Kidney capillary endothelial cell (primary cell): ENCODE measurements at places on chromosomes 5 and 9.

DNA sequence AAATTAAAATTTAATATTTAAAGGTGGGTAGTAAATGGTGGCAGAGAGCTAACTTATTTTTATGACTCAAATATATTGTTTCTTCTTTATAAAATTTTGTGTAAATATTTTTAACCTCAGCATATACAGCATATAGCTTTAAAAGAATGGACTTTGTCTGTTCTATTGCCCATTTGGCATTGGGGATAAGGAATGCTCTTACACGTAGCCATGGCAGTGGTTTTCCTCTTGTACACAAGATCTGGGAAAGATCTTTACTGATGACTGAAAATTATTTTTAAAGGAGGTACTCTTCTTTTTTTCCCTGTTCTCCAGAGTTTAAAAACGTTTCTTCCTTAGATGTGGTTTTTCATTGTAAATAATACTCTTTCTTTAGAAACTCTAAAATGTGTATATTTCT, 75.0 kb downstream of the PBX3 start:
- no peak for DNase-seq

- DNase-seq = no peak
Observed at GRCh38 chr5:123414974-123415373, 8.2 kb downstream of the CEP120 start.

GRCh38 chr5:82425591-82425990, 147.4 kb upstream of the RPS23 start:
- no peak for DNase-seq

GRCh38 chr5:73183000-73183399, 10.0 kb downstream of the TMEM174 start:
- DNase-seq = no peak

- DNase-seq = no peak
Observed at GRCh38 chr9:70480405-70480980, 66.0 kb upstream of the KLF9 start.

GRCh38 chr9:123069010-123069481, 35.6 kb downstream of the GPR21 start:
- DNase-seq = no peak

DNA sequence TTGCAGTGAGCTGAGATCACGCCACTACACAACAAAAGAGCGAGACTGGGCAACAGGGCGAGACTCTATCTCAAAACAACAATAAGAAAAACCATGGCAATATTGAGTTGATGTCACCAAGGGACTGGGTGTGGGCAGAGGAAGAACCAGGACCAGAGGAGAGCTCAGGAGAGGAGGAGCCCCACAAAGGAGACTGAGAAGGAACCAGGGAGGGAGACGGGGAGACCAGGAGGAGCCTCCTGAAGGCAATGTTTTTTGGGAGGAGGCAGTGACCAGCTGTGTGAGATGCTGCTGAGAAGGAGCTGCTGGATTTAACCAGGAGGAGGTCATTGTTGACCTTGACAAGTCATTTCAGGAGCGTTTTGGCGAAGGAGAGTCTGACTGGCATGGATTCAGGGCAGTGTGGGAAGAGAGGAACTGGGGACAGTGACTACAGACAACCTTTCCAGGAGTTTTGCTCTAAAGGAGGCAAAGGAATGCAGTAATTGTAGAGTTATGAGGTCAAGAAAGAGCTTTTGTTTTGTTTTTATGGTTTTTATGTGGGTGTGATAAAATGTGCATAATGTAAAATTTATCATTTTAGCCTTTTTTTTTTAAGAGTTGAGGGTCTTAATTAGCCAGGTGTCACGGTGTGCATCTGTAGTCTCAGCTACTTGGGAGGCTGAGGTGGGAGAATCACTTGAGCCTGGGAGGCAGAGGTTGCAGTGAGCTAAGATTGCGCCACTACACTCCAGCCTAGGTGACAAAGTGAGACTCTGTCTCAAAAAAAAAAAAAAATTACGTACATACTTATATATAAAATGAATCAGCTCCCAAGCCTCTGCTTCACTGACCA, 17.9 kb downstream of the TRUB2 start:
- no peak for DNase-seq

GRCh38 chr5:103208460-103208859, 50.1 kb upstream of the MACIR start:
- peak; percentile 37 for DNase-seq

- DNase-seq = no peak
Observed at GRCh38 chr5:2998106-2998505, 246.6 kb upstream of the IRX2 start.

DNA sequence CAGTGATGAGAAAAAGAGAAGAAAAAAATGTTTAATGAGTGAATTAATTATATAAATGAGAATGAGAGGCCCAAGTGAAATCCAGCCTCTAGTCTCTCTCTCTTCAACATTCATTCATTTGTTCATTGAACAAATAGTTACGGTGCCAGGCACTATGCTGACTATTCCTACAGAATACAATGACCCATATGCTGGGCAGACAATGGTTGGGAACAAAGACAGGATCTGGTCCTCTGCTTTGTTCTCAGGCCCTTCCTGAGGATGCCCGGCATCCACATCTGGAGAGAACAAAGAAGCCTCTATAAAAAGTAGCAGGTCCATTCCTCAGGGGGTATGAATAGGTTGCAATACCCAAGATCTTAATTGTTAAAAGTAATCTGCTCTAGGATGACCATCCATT, 6.9 kb downstream of the ADAM19 start:
- peak; percentile 76 for DNase-seq

DNA sequence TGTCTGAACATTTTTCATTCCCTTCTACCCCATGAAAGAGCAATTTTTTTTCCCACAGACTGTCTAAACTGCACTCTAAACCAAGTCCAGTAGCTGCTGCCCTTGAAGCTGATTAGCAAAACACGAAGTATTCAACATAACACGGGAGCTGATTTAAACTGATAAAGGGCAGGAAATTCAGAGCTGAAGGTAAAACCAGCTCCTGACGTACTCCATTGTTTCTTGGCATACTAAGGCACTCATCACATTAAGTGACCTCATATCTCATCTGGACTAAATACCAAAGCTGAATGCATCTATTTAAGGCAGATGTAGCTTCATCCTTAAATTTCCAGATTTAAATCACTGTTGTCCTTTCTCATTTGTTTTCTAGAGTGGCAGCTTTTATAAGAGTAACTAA, 12.0 kb downstream of the GDF9 start:
- peak; percentile 42 for DNase-seq

GRCh38 chr9:8825585-8826147, 1026.1 kb upstream of the DMAC1 start:
- DNase-seq = no peak

- DNase-seq = no peak
Observed at GRCh38 chr9:103287361-103287760, 292.2 kb downstream of the CYLC2 start.

DNA sequence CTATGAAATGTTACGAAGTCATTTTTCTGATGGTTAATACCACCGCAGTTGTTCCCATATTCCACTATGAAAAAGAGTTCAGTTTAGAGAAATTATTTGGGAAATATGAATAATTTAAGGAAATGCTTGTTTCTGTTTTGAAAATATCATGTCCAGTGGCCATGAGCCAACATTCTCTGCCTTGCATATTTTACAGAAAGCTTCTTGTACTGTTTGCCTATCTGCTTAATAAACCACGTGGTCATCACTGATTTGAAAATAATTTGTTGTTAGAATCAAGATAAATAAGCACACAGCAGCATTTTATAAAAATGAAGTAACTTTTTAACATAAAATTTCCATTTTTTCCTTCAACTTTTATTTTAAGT, 381.5 kb upstream of the CDH18 start:
- no peak for DNase-seq
